ENCODE measurements at places on chromosomes 3 and 15.

DNA sequence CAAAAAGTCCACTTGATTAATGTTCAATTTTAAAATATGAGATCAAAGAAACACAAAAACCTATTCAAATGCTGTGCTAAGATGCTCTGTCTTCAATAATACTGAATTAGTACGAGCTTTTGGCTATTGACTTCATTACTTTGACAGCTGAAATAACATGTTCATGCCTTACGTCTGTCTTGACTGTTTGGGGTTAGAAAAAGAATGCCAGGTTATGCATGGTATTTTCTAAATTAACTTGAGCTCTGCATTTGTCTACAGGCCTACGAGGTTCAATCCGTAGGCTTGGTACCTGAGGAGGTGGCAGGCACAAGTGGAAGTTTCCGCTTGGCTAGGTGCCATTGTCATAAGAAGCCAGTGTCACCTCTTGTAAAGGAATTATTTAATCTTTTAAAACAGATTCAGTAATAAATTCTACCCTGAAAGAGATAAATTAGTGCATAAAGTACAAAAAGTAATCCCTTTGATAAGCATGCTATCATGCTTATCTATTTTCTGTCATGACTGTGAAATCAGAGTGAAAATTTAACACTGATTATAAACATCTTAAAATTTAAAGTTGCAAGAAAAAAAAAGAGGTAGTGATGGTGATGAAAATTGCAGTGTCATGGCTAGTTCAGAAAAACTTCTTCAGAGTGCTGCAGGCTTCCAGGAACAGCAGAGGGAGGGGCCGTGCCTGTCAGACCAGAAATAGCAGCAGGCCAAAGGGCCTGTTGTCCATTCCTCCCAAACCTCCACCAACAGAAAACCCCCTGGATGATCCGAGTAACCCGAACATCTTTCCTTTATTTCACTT lies 115.7 kb downstream of the ARRDC4 start:
- DNase-seq, result no peak

DNA sequence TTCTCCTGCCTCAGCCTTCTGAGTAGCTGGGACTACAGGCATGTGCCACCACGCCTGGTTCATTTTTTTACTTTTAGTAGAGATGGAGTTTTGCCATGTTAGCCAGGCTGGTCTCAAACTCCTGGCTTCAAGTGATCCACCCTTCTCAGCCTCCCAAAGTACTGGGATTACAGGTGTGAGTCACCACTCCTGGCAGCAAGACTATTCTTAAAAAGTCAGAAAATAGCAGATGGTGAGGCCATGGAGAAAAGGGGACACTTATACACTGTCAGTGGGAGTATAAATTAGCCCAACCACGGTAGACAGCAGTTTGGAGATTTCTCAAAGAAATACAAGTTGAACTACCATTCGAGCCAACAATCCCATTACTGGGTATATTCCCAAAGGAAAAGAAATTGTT lies 603.3 kb upstream of the TBL1XR1 start:
- DNase-seq, result no peak

DNA sequence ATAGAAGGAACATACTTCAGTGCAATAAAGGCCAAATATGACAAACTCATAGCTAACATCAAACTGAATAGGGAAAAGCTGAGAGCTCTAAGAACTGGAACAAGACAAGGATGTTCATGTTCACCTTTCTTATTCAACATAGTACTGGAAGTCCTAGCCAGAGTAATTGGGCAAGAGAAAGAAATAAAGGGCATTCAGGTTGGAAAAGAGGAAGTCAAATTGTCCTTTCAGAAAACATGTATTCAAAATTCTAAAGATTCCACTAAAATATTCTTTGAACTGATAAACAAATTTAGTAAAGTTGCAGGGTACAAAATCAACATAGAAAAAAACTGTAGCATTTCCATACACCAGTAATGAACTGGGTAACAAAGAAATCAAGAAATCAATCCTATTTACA lies 12.2 kb upstream of the ZNF197 start:
- no peak for DNase-seq

DNA sequence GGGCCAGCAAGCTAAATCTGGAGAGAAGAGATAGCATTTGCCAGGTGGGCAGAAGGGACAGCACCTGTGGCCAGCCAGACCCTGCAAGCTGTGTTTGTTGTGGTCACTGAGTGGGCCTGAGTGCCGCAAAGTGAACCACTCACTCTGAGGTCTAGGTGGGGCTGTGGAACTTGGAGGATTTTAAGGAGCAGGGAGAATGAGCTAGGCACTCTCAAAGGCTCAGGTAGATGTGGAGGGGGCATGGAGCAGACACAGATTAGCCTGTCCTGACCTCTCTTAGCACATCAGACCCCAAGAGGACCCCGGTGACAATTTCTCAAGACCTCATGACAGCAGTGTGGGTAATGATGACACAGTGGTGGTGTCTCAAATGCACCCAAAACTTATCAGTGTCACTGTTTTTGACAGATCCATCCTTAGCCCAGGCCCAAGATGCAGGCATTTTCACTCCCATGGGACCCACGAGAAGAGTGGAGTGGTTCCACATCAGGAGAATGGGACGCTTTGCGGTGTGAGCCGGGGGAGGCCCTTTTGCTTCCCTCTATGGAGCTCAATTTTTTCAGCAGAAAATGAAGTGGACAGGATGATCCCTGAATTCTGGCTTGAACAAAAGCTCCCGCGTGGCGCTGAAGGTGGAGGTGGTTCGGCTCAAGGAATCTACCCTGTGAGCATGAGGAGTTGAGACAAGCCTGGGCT lies 43.8 kb upstream of the TLE3 start:
- DNase-seq, result no peak

- DNase-seq, result no peak
Measured at GRCh38 chr3:163773136-163773535, 1305.2 kb downstream of the SI start.

DNA sequence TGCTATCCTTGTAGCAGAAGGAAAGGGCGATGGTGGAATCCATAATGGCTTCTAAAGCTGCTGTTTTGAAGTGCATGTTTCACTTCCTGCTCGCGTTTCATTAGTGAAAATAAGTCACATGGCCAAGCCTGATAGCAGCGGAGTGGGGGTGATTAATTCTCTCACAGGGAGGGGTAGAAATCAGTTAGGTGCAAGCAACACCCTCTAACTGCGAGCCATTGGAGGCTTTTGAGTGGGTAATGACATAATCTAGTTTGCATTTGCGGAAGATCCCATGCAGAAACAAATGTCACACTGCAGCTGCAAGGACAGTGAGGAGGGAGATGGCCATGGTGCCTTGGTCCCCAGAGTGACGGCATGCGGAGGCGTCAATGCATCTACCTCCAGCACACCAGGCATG lies 41.1 kb downstream of the CACNA2D3 start:
- DNase-seq, result no peak

GRCh38 chr3:169477790-169478189 lies 185.7 kb downstream of the MECOM start:
- DNase-seq, result no peak

Measured in fibroblast of the conjunctiva (primary cell).